CD4-positive, alpha-beta T cell treated with Interleukin-15 for 1 hour (primary cell): ENCODE measurements at places on chromosomes 11 and 22.

GRCh38 chr11:93113824-93114223 lies 84.0 kb downstream of the SLC36A4 start:
- no peak for DNase-seq

- DNase-seq, result no peak
These were observed 386.9 kb downstream of the ETS1 start for GRCh38 chr11:128200467-128200866.

GRCh38 chr11:128323381-128323780 lies 264.0 kb downstream of the ETS1 start:
- peak; percentile 64 for DNase-seq

DNA sequence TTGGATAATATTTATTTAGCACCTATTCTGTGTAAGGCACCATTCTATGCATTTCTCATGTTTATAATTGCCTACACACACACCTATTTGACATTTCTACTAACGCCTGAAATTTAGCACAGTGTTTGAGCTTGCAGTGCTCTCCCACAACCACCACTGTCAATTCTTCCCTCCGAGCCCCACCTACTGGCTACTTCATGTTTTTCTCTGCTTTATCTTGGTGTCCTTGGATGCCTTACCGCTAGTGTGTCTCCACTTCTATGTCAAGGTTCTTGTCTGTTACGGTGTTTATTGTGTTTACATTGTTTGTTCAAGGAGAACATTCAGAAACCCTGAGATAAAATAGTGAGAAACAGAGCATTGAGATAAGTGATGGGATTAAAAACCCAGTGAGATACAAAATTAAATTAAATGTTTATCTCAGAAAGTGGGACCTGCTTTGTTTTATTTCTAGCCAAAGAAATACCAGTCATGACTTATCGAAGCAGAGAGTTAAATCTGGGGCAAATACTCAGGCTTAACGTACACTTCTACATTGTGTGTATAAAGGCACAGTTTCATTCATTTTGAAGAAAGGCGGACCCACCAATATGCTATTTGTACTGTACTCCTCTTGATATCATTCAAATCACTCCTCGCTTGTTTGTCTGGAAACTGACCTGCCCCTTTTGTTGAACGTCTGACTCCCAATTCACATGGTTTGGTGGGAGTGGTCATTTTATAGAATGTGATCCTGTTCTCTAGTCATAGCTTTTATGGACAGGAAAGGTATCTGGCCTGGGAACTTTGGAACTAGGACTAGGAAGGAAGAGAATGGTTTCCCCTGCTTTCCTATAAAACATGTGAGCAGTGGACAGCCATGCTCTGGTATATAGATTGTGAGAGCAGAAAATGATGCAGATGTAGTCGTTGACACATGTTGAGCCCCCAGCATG lies 39.2 kb upstream of the SLC36A4 start:
- DNase-seq, result no peak

GRCh38 chr11:44883277-44883676 lies 67.4 kb downstream of the TP53I11 start:
- DNase-seq, result no peak

DNA sequence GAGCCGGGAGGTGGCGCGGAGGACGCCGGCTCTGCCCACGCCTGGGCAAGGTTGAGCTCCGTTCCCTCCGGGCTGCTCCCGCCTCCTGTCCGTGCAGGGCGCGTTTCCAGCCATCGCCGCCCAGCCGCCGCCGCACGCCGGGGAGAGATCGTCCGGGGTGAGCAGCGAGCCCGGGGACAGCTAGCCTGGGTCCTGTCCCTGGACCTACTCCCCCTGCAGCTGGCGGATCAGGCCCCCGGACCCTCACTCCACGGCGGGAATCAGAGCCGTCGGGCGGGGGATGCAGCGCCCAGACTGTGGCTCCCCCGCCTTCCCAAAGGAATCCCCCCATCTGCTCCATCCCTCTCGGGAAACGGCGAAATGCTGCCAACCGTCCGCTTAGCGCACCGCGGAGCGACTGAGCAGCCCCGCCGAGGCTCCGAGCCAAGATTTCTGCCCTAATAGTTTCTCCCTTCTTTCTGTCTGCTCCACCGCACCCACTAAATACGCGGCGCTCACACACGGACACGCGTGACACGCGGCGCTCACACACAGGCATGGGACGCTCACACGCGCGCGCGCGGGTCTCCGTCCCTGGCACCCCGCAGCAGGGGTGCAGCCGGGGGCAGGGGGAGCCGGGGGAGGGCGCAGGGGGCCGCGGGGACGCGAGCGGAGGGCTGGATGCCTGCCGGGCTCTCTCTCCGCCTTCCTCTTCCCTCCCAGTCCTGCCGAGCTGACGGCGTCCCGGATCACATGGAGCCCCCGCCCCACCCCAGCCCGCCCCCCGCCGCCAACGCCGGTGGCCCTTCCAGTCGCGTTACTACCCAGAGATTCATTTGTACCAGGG lies at the start of gene KCNJ5:
Gene KCNJ5, plus strand, starts transcription at position 814 of the 826 bp plus-strand sequence. CDS start 19,918 bp downstream, outside the sequence.
- DNase-seq, result no peak

- no peak for DNase-seq
These were observed 57.9 kb upstream of the PHF21B start for GRCh38 chr22:45067731-45068130.

DNA sequence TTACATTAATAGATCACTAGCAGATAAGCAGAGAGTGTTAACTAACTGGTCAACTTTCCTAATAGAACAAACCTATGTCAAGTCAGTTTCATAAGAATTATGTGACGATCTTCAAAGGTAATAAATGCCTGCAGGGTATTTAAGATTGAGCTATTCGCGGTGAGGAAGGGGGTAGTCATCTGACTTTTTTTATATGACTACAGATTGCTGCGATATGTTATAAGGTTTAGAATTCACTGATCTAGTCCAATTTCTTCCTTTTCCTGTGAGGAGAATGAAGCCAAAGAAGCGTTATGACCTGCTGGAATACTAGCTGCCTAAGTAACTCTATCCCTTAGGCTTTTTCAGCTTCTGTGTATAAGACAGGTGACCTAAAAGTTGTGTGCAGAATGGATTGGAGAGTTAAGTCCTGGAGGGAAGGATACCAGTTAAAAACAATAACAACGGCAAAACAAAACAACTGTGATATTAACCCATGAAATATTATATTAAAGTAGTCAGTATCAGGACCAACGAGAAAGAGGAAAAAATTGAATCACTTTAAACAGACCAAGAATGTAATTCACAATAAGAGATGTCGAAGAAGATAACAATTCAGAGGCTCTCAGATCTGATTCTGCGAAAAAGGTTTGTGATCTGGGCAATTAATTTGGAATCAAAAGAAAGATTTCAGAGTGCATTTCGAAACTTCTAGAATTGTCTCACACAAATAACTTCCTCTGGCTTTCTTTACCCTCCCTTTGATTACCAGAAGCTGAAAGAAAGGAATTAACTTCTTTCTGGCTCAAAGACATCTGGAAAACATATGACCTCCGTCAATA lies 630 bp downstream of the CASP4 start:
- DNase-seq, result no peak

- no peak for DNase-seq
These were observed 139.5 kb downstream of the CTTN start for GRCh38 chr11:70537576-70538571.

GRCh38 chr11:133810766-133811165 lies 34.5 kb downstream of the SPATA19 start:
- no peak for DNase-seq

GRCh38 chr22:37538590-37539357 lies 19.6 kb upstream of the CARD10 start:
- DNase-seq, result peak; percentile 93

- no peak for DNase-seq
These were observed 9.2 kb downstream of the FADD start for GRCh38 chr11:70212227-70212811.

DNA sequence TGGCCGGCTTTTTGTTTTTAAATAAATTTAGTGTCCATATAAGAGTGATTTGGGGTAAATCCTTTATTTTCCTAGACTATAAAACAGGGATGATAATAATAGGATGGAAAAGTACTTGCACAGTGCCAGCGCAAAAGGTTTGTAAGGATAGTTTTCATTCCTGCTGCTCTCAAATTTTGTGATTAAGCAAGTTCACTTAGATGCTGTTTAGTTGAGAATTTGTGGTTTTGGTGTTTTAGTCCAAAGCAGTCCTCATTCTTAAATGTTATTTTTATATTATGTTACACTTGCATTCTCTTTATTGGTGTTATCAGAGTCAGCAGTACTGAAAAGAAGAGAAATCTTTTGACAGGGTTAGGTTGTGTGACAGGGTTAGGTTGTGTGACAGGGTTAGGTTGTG lies 47.9 kb downstream of the PPP6R3 start:
- no peak for DNase-seq

GRCh38 chr11:2178906-2179494 lies 7.4 kb upstream of the TH start:
- no peak for DNase-seq

- no peak for DNase-seq
These were observed 56.1 kb upstream of the UBASH3B start for GRCh38 chr11:122599434-122599833.

DNA sequence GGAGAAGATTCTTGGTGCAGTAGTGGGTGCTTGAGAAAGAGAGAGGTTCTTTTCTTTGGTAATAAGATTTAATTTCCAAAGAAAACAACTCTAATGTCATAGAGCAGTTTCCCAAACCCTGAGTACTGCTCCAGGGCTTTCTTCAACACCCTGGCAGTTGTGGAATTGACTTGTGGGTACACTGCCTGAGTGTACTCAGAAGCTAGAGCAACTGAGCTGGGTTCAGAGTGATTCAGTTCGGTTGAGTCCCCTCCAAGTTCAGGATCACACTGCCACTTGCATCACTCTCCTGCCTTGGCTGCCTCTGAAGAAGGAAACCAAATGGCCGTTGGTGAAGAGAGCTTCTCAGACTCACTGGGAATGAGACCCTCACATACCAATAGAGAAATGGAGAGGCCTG lies 5.3 kb downstream of the DMC1 start:
- no peak for DNase-seq

GRCh38 chr11:131168839-131169713 lies 201.3 kb upstream of the NTM start:
- DNase-seq, result no peak

DNA sequence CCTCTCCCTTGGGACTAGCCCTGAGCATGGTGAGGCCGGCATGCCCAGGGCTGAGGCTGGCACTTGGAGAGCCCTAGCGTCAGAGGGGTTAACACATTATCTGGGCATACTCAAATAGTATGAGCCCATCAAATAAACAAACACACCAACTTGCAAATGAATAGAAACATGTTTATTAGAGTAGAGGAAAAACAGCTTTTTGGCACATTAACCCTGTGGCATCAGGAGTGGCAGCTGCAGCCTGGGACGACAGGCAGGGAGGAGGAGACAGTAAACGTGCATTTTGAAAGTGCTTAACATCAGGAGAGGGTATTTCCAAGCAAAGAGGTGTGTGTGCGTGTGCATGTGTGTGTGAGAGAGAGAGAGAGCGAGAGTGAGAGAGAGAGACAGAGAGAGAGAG lies 684.9 kb downstream of the NTM start:
- no peak for DNase-seq

- no peak for DNase-seq
These were observed 253.0 kb upstream of the CCDC179 start for GRCh38 chr11:23112987-23113886.

- no peak for DNase-seq
These were observed 13.0 kb downstream of the GRAP2 start for GRCh38 chr22:39913886-39914285.

GRCh38 chr11:73386016-73386415 lies 9.8 kb downstream of the RELT start:
- peak; percentile 70 for DNase-seq

DNA sequence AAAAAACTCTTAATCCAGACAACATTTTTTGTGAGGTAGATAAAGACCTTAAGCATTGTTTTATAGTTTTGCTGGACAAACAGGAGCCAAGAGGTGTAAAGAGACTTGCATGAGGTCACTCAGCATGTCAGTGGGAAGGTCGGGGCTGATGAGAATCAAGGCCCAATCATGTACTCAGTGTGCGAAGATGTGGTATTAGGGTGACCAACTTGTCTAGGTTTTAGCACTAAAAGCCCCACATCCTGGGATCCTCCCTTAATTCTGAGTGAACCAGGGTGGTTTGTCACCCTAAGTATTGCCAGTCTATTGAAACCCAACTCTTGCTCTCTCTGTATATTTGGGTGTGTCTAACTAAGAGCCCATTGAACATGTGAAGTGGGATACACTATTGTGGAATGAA lies 19.5 kb upstream of the SORL1-AS1 start:
- DNase-seq, result no peak

- DNase-seq, result no peak
These were observed 37.7 kb downstream of the ST3GAL4 start for GRCh38 chr11:126393143-126393542.

GRCh38 chr11:44257338-44258189 lies 52.4 kb downstream of the ALX4 start:
- no peak for DNase-seq

GRCh38 chr22:25563761-25564319 lies 635 bp upstream of the GRK3 start:
- DNase-seq, result peak; percentile 73

GRCh38 chr11:2160736-2161259 lies at the start of gene INS:
INS (minus strand) TSS chr11:2161209; CDS start chr11:2160971, 238 bp downstream.
- DNase-seq, result no peak

- DNase-seq, result no peak
These were observed 11.7 kb downstream of the GDPD4 start for GRCh38 chr11:77289737-77290136.

DNA sequence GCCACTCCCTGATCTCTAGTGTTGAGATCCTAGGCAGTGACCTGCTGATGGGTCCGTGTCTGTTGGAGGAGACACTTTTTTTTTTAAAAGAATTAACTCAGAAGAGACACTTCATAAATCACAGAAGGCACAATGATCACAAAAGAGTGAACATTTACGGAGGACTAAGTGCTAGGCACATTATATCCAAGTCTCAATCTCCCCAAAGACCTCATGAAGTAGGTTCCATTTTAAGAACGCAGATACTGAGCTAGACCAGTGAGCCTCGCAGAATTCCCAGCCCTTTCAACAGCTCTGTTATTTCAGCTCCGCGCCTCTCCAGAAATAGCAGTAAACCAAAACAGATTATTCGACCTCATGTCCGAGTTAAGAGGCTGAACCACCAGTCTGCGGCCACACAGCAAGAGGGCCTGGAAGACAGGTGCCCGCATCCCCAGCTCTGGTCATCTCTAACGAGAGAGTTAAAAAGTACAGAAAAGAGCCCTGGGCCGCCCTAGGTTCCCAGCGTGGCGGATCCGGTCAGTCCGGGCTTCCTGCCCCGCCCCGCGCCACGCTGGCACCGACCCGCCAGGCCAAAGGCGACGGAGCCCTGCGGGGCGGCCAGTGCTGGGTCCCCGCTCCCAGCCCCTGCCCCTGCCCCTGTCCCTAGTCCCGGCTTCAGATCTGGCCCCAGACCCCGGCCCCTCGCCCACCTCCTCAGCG lies 612 bp downstream of the XBP1 start:
- no peak for DNase-seq

DNA sequence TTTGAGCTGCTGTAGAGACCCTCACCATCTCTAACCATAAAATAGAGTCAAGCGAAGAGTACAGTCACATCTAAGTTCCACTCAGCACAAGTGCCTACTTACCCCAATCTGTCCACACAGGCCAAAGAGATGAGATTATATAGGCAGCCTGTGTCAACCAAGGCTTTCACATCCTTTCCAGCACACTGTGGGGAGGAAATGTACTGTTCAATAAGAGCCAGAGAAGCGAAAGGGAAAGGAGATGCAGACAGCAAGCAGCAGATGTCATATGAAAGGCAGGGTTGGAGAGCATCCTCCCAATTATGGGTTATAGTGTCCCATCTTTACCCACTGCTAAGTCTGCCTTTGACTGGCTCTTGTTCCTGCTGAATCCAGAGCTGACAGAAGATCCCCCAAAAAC lies 16.4 kb downstream of the NRIP3 start:
- DNase-seq, result no peak
